Activated gamma-delta T cell (primary cell): ENCODE measurements at places on chromosomes 2 and 18.

GRCh38 chr2:136291871-136292270 is 173.9 kb upstream of the CXCR4 start:
- no peak for DNase-seq

- no peak for DNase-seq
Observed at GRCh38 chr2:134862069-134862468, 23.7 kb downstream of the ACMSD start.

GRCh38 chr2:238956676-238957075 is 108.8 kb downstream of the TWIST2 start:
- no peak for DNase-seq

DNA sequence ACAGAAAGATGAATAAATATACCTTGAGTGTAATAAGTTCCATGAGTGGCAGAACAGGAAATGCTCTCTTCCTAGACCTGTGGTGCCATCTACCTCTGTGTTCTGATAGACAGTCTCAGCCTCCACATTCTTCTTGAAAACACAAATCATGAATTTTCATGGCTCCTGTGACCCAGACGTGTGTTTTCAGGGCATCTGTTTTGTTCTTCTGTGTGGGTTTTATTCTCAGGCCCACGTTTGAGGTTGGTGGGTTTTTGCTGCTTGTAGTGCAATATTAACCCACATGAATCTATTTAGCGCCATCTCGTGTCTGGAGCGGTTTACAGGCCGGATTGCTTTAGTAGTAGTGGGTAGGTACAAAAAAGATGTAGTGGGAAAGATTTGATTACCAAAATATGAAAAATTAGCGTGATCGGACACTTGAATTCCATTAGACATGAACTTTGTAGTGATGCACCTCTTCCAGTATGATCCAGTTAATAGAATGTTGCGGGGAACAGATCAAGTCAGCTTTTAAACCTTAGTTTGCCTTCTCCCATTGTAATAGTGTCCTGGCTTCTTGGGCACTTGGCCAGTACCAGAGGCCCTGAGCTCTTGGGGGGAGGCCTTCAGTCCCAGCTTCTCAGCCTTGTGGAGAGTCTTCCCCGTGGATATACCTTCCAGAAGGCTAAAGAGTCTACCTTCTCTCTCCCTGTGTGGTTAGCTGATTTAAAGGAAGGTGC is 256.5 kb downstream of the TPGS2 start:
- DNase-seq = no peak

DNA sequence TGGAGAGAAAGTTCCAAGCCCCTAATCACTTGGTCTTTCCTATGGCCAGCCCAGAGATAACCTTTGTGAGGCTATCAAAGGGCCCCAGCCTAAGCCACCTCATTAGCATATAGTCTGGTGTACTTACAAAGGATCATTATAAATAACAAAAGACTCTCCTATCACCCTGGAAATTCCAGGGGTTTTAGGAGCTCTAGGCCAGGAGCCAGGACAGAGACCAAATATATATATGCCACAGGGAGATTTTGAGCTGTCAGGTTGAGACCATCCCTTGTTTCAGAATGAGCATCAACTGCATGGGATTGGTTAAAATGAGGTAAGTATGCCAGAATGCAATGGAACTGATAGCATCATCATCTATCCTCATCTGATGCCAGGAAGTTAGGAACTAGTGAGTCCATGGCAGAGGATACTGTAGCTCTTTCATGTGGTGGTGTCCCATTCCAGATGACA is 32.1 kb upstream of the CHRNA1 start:
- DNase-seq = no peak

DNA sequence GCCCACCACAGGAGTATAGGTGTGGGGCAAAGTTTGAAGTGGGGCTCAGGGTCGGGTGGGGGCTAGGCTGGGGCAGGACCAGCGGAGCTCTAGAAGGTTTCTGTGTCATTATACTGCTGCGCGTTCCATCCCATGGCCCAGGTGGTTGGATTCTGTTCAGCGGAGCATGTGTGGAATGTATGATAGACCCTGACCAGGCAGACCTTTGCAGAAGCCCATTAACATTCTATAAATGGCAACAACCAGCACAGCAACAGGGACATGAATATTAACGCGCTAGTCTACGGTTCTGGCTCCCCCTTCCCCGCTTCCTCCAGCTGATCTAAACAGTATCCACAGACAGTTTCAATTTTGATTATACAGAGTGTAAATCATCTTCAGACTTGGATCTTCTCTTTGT is 4.1 kb upstream of the PRKCE start:
- DNase-seq = no peak

- no peak for DNase-seq
Observed at GRCh38 chr2:9388199-9388681, 35.1 kb downstream of the ITGB1BP1 start.

- DNase-seq = no peak
Observed at GRCh38 chr2:30195016-30195415, 36.3 kb upstream of the LBH start.

DNA sequence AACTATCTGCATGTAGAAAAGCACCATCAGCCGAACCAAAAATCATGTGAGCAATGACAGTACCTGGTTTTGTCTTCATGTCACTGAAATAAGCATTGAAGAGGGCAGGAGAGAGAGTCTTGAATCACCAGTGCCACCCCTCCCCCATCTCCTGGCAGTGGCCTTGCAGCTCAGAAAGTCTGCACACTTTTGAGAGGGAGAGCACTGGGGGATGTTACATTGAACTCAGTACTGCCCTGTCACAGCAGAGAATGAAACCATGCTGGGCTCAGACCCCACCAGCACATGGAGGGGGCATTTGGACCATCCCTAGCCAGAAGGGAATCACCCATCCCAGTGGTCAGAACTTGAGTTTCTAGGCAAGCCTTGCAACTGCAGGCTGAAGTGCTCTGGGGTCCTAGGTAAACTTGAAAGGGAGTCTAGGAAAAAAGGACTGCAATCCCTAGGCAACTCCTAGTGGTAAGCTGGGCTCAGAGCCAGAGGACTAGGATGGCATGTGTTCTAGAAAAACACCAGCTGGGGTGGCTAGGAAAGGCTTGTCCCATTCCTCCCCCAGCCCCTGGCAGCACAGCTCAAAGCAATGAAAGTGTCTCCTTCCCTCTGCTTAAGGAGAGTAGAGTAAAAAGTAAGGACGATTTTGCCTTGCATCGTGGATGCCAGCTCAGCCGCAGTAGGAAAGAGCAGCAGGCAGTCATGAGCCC is 259.9 kb upstream of the MYT1L start:
- no peak for DNase-seq

DNA sequence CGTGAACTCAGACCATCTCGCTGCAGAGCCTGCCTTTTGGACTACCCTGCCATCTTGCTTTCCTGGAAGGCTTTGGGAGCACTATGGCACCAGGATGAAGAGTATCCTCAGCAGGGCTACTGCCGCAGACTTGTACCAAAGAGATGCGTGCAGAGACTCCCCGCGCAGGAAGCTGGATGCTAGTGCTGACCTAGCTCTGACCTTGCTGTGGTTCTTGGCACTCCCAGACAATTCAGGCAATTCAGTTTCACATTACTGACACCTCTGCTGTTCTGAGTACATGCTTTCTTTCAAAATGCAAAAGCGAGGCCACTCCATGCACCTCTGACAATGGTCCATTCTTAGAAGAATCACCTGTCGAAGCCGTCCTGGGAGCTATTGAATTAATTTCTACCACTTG is 251.5 kb upstream of the MEX3C start:
- no peak for DNase-seq

- DNase-seq = no peak
Observed at GRCh38 chr2:107621186-107622165, 205.2 kb upstream of the RGPD4 start.

GRCh38 chr2:174083843-174084458 is 118.8 kb upstream of the SP3 start:
- DNase-seq = no peak

- no peak for DNase-seq
Observed at GRCh38 chr2:46540496-46541331, 61.3 kb downstream of the TMEM247 start.

- no peak for DNase-seq
Observed at GRCh38 chr18:35786365-35787042, 186.0 kb upstream of the RMP24 start.

DNA sequence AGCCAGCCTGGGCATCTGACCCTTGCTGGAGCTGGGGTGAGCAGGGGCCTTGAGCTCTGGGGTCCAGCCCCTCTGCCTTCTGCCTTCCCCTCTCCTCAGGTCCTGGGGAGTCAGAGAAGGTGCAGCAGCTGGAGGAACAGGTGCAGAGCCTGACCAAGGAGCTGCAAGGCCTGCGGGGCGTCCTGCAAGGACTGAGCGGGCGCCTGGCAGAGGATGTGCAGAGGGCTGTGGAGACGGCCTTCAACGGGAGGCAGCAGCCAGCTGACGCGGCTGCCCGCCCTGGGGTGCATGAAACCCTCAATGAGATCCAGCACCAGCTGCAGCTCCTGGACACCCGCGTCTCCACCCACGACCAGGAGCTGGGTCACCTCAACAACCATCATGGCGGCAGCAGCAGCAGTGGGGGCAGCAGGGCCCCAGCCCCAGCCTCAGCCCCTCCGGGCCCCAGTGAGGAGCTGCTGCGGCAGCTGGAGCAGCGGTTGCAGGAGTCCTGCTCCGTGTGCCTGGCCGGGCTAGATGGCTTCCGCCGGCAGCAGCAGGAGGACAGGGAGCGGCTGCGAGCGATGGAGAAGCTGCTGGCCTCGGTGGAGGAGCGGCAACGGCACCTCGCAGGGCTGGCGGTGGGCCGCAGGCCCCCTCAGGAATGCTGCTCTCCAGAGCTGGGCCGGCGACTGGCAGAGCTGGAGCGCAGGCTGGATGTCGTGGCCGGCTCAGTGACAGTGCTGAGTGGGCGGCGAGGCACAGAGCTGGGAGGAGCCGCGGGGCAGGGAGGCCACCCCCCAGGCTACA is 3.8 kb downstream of the EMILIN1 start:
- DNase-seq = no peak

DNA sequence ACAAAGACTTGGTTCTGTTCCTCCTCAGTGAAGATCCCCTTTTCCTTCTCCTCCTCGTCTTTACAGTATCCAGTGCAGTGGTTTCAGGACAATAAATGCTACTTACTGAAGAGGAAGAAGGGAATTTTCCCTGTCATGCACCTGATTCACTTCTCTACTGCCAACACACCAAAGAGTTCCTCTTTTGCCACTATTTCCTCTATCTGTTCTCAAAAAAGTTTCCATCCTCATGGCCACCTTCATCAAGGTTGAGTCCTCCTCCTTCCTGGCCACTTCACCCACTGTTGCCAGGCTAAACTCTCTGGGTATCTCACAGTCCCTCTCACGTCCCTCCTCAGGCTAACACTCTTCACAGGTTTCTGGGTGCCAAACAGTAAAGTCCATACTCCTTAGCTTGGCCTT is 41.7 kb downstream of the PLEKHM3 start:
- no peak for DNase-seq

DNA sequence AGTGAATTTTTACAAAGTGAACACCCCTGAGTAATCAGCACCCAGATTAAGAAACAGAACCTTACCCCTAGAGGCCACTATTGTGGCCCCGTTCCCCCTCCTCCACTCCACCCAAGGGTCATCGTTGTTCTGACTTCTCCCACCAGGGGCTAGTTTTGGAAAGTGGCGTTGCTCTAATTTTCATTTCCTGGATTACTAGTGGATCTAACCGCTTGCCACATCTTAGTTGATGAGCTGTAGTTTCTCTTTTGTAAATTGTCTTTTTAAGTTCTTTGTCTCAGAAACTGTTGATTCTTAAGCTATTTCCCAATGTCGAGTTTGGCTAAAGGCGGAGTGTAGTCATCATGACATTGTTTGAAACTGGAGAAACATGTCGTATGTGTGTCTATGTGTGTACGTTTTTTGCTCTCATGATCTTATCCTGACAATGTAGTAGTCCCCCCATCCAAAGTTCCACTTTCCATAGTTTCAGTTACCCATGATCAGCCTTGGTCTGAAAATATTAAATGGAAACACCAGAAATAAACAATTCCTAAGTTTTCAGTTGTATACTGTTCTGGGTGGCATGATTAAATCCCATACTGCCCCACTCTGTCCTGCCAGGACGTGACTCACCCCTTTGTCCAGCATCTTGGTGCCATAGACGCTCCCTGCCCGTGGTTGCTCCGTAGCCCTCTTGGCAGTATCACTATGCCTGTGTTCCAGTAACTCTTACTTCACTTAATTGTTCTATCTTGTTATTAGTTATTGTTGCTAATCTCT is 71.0 kb upstream of the SP3 start:
- no peak for DNase-seq

- no peak for DNase-seq
Observed at GRCh38 chr2:119644186-119644585, 34.8 kb upstream of the TMEM177 start.

GRCh38 chr18:5144629-5145028 is 52.4 kb downstream of the AKAIN1 start:
- no peak for DNase-seq

DNA sequence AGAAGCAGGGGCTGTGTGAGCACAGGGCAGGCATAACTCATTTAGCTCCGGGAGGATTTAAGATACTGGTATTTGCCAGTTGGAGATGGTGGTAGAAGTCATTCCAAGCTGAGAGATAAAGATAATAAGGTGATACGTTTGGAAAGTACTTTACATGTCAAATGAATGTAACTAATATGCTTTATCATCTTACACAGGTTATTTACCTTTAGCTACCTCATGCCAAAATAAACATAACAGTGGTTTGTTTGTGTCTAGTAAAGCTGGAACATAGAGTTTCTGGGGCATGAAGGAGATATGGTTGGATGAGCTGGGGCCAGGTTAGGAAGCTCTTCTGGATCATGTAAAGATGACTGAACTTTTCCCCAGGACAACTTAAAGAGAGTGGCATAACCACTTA is 126.9 kb upstream of the PIK3C3 start:
- no peak for DNase-seq

- DNase-seq = no peak
Observed at GRCh38 chr2:20231598-20232026, 6.7 kb upstream of the SDC1 start.
